ENCODE measurements at places on chromosomes 1 and 21.
A peak's percentile ranks its signal among the peaks of the same experiment; 100 is the strongest.

- no peak for DNase-seq
Observed at GRCh38 chr1:154806333-154806732, 63.7 kb downstream of the KCNN3 start.

GRCh38 chr21:34690793-34691175 lies 22.0 kb downstream of the CLIC6 start:
- no peak for DNase-seq

DNA sequence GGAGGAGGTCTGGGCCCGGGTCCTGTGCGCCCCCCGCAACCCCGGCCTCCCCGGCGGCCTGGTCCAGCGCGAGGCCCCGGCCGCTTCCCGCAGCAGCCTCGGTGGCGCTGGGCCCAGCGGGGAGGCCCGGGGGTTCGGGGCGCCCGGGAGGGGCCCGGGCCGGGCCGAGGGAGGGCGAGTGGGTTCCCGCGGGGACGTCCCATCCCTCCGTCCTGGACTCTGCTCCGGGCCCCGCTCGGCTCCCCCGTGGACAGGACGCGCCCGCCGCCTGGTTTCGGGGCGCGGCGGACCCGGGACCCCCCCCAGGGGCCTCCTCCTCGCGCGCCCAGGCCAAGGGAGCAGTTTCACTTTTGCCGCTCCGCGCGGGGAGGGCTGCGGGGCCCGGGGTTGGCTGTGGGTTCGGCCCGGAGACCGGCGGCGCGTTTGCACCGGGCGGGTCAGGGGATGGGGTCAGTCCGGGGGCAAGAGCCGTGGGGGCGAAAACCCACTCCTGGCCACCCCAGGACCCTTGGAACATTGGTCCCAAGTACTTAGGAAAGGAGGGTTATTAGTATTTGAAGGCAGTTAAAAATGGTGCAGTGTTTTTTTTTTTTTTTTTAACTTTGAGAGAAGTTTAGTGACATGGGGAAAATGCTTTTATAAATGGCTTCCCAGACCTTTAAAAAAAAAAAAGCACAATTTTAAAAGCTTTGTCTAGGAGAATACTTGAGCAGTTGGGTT lies 677 bp downstream of the AGPAT3 start:
- peak; percentile 45 for DNase-seq

GRCh38 chr1:55584526-55585401 lies 369.6 kb upstream of the USP24 start:
- DNase-seq: no peak

- DNase-seq: no peak
Observed at GRCh38 chr1:147757015-147757990, 3.1 kb downstream of the GJA5 start.

DNA sequence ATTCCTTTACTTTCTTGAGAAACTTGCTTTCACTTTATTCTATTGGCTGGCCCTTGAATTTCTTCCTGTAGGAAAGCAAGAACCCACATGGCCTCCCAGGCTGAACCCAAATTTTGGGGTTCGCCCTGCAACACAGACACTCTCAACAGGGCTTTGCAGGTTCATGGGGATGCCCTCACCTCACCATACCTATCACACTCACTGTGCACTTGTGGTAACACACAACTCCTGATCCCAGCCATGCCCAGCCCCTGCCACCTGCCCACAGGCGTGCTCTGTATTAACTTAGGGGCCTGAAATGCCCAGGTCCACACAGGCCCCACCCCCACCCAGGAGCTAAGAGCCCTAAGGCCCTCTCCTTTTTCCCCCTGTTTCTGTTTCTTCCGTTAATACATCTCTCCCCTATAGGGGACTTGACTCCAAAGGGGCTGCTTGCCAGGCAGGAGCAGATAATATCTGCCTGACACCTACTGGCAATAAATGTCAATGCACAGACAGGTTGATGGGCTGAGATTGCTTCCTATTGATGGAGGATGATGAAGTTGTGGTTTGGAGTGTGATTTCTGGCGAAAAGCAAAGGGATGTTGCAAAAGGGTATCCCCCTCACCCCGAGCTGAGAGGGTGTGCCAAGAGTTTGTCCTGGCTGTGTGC lies 171.5 kb downstream of the AJAP1 start:
- no peak for DNase-seq

DNA sequence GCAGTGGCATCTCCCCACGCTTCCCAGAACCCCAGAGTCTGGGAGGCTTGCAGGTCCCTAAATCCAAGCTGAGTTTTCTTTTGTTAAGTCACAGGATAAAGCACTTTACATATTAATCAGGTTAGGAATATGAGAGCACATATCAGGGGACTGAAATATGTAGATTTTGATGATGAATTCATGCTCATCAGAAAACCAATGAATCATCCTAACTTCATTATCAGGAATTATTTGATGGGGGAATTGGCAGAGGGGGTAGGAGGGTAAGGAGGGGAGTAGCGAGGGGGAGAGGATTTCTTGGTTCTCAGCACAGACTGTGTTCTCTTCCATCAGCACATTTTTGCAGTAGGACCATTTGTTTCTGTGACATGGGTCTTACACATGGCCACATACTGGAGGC lies 32.1 kb downstream of the HMGB4 start:
- no peak for DNase-seq

- no peak for DNase-seq
Observed at GRCh38 chr1:37056325-37056724, 22.0 kb upstream of the GRIK3 start.

- DNase-seq: no peak
Observed at GRCh38 chr1:63898428-63899196, 124.8 kb downstream of the ROR1 start.

Measured in activated T-cell treated with anti-CD3 and anti-CD28 coated beads, Interleukin-2, amount 50 U/mL, for 4 hours (primary cell).